ENCODE measurements at places on chromosomes 5 and 9. TPM values are rescaled to one million over a fixed set of nuclear protein-coding genes. Genes with fewer than 3 reads are reported as not detected.

PDE6A gene
- total RNA-seq, result not detected

GRCh38 chr5:37771731-37772130 lies 68.1 kb downstream of the GDNF start:
- H3K27ac ChIP-seq, result no peak overlapping the region
- H3K4me3 ChIP-seq, result no peak overlapping the region
- no peaks in the 10 kb centered on the region for H3K27me3 ChIP-seq
- DNase-seq, result no peak
- no peaks in the 10 kb centered on the region for H3K36me3 ChIP-seq

CRB2 gene
- not detected for total RNA-seq

- no peak overlapping the region for H3K4me3 ChIP-seq
- H3K4me1 ChIP-seq, result peaks cover 3% of the 10 kb centered on the region
- no peak overlapping the region for H3K27ac ChIP-seq
- DNase-seq, result no peak
- peaks cover 66% of the 10 kb centered on the region for H3K27me3 ChIP-seq
Observed at GRCh38 chr9:116156621-116157314, 3.2 kb downstream of the PAPPA start.

DNA sequence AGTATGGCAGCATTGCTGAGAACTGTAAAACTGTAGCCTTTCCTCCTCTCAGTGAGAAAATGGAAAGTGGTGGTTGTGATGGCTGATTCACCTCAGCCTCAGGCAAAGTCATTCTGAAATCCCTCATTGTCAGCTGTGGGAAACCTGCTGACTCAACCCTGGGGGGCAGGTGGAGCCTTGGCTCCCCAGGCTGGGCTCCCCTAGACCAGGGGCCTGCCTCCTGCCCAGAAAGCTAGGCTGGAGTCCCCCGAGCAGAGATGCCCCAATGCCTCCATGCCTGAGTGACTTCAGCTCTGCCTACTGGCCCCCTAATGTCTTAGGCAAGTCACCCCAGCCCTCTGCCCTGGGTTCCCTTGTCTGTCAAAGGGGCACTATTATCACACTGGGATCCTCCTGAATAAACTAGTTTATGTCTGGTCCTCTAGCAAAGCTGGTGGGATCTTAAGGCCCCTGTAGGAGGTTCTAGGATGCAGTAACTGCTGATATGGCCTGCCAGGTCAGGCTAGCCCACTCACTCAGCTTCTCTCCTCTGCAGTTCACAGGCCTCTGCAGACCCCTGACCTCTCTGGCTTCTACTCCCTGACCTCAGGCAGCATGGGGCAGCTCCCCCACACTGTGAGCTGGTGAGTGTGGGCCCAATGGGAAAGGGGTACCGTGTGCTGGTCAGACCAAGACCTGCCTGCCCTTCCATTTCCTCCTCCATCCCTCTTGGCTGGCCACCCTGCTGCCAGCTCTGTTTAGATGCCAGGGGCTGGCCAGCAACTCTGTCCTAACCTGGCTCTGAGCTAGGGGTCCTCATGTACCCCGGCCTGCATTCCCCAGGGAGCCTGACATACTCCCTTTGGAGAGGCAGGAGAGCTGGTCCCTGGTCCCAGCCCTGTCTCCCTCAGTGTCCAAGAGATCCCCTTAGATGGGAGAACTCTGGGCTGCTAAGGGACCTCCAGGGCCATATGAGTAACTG lies 24.2 kb downstream of the TCF7 start:
- H3K4me1 ChIP-seq, result peaks cover 80% of the 10 kb centered on the region
- no peak overlapping the region for H3K4me3 ChIP-seq
- peak overlapping the region; percentile 59 for H3K27ac ChIP-seq
- no peak for DNase-seq

- H3K36me3 ChIP-seq, result no peaks in the 10 kb centered on the region
- H3K27ac ChIP-seq, result no peak overlapping the region
- no peak overlapping the region for H3K4me3 ChIP-seq
- H3K27me3 ChIP-seq, result peaks cover 16% of the 10 kb centered on the region
Observed at GRCh38 chr5:107602896-107603295, 67.8 kb downstream of the EFNA5 start.

SLC4A9 gene
- total RNA-seq, result 0.35 TPM

Data from activated CD4-positive, alpha-beta T cell treated with anti-CD3 and anti-CD28 coated beads, Interleukin-2, amount 10 ng/mL, durations not matched to agents 7 days and 5 days (primary cell).